ENCODE measurements at places on chromosomes 5 and 9. TPM values are rescaled to one million over a fixed set of nuclear protein-coding genes. Genes with fewer than 3 reads are reported as not detected.

The FGD3 gene
- total RNA-seq: 20.8 TPM

The SPINK13 gene
- total RNA-seq: not detected

The TRPM3 gene
- 3.3 TPM for total RNA-seq

The SH2D3C gene
- total RNA-seq: 49.5 TPM

The MCIDAS gene
- not detected for total RNA-seq

The NMUR2 gene
- total RNA-seq: not detected

The SERF1B gene
- 13.6 TPM for total RNA-seq

The PWWP2A gene
- 43.4 TPM for total RNA-seq

The PPWD1 gene
- 28.6 TPM for total RNA-seq

The CDC25C gene
- total RNA-seq: not detected

The LRRC19 gene
- not detected for total RNA-seq

The INSL4 gene
- not detected for total RNA-seq

The KIF12 gene
- not detected for total RNA-seq

The IFNA21 gene
- not detected for total RNA-seq

The IL9 gene
- not detected for total RNA-seq

The XRCC4 gene
- not detected for total RNA-seq

The MARCHF11 gene
- not detected for total RNA-seq

The PCDHA9 gene
- total RNA-seq: not detected

The TLR4 gene
- total RNA-seq: 32.4 TPM

The SCGB3A2 gene
- total RNA-seq: not detected

The INSL6 gene
- total RNA-seq: not detected

The PDE6A gene
- total RNA-seq: not detected

The C5orf52 gene
- total RNA-seq: not detected

The MYMK gene
- total RNA-seq: not detected

The AK8 gene
- total RNA-seq: not detected

The CCNI2 gene
- total RNA-seq: not detected

The ADAMTS2 gene
- 51.0 TPM for total RNA-seq

The SYNPO gene
- 128 TPM for total RNA-seq

The IFNE gene
- not detected for total RNA-seq

The SCAMP1 gene
- 15.0 TPM for total RNA-seq

The GRIA1 gene
- 7.0 TPM for total RNA-seq

The CHSY3 gene
- total RNA-seq: 51.3 TPM

The ROR2 gene
- 0.32 TPM for total RNA-seq

The HINT2 gene
- total RNA-seq: 21.6 TPM

The ECSCR gene
- 51.6 TPM for total RNA-seq

The CETN3 gene
- 36.7 TPM for total RNA-seq

The CATSPER3 gene
- total RNA-seq: not detected

The PCDHB8 gene
- 0.11 TPM for total RNA-seq

The KCNV2 gene
- not detected for total RNA-seq

The EEIG1 gene
- total RNA-seq: 32.8 TPM
